ENCODE measurements at places on chromosomes 11 and 22.
A peak's percentile ranks its signal among the peaks of the same experiment; 100 is the strongest.

DNA sequence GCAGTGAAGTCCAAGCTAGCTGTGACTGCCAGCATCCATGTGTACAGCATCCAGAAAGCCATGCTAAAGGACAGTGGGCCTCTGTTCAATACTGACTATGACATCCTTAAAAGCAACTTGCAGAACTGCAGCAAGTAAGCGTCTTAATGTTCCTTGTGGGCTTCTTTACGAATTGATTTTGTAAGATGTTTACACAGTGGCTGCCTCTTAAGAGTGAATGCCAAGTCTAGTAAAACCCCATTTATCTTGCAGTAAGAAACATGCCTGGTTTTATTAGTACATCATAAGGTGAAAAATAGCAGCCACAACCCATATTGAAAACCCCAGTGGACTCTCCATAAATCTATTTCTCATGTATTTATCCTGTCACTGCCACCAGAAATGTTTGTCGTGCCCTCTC lies 20.5 kb downstream of the POLD3 start:
- DNase-seq = no peak

DNA sequence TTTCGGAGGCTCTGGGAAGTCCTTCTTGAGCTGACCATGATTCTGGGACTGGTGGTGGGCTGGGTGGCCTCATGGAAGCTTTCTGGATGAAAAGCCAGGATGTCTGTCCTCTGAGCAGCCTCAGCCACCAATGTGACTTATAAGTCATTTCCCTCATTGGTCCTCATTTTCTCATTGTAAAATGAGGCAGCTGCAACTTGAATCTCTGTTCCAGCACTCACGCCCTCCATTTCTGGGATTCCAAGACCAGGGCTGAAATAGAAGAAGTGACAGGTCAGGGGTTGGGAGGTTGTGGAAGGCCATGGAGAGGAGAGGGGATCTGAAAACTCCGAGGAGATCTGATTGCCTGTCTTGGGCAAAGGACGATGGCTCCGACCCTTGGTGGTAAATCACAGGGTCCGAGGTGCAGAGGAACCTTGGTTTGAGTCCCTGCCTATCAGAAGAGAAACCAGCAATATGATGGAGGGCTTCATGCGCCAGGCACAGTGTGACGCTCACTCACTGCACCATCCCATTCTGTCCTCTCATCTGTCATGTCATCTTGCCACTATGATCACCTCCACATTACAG lies 38.3 kb downstream of the TSPAN18 start:
- no peak for DNase-seq

DNA sequence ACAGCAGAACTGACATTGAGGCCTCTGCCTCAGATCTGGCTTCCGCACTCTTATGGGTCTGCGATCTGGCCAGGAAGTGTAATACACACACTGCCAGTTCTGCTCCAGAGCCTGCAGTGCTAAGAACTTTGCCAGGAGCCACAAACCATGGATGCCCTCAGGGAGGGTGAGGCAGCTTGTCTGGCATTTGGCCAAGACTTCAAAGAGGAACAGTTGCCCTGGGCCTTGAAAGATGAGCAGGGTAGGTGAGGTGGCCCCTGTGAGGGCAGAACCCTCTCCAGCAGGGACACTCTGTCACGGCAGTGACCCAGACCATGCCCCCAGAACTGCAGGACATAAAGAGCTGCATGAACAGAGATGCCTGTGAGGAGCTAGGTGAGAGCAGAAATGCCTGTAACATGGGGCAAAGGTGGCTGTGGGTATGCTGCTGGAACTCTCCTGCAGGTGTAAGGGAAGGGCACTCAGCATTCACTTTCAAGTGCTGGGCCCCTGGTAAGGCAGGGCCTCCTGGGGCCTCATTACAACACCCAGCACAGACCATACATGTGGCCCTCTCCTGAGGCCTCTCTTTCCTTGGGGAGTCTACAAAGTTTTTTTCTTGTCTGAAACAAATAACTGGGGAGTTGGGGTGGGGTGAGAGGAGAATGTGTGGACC lies 47.3 kb downstream of the NEU3 start:
- DNase-seq = no peak

DNA sequence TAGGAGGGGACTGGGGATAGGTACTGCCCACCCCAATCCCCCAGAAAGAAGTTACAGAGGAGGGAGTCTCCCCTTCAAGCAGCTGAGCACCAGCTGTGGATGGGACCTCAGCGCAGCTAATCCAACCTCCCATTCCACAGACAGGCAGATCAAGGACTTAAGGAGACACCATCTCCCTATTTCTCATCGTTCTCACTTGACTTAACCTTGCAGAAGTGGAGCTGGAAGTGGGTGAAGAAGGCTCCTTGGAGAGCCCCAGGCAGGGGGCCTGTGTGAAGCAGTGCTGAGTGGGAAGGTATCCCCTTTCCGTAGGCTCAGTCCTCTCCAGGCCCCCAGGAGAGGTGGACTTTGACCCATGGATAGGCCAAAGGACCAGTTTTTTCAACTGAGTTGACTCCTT lies 27.3 kb downstream of the USP35 start:
- DNase-seq = no peak

GRCh38 chr11:67664696-67665540 lies 9.5 kb downstream of the ALDH3B2 start:
- DNase-seq = no peak

DNA sequence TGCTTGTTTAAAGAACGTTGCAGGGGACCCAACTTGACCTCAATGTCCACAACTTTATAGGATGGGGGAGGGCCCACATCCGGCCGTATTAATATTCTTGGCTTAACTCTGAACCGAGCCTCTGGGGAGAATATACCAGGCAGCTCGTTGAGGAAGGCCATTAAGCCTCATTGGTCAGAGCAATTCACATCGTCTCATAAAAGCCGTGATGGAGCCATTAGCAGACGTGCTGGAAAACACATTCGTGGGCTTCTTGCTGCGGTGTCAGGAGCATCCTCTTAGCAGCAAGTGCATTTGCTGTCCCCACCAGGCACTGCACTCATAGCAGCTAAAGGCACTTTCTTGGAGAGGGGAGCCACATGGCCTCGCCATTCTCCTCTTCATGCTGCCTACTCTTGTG lies 14.9 kb downstream of the DSCAML1 start:
- DNase-seq = no peak

GRCh38 chr11:10450462-10451425 lies 4.3 kb upstream of the AMPD3 start:
- no peak for DNase-seq

DNA sequence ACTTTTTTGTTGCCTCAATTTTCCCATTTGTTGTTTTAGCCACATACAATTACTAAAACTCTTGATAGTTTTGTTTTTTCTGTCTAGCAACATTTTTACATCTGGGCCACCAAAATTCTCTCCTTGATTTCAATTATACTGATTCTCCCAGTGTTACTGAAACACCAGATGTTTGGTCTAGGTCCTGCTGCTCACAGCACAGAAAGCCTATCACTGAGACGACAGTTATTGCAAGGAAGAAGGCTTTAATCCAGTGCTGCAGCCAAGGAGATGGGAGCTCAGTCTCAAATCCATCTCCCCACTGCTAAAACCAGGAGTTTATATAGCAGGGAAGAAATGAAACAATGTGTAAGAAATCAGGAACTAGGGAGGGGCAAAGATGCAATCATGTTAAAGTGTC lies 837.7 kb upstream of the CNTN5 start:
- no peak for DNase-seq

DNA sequence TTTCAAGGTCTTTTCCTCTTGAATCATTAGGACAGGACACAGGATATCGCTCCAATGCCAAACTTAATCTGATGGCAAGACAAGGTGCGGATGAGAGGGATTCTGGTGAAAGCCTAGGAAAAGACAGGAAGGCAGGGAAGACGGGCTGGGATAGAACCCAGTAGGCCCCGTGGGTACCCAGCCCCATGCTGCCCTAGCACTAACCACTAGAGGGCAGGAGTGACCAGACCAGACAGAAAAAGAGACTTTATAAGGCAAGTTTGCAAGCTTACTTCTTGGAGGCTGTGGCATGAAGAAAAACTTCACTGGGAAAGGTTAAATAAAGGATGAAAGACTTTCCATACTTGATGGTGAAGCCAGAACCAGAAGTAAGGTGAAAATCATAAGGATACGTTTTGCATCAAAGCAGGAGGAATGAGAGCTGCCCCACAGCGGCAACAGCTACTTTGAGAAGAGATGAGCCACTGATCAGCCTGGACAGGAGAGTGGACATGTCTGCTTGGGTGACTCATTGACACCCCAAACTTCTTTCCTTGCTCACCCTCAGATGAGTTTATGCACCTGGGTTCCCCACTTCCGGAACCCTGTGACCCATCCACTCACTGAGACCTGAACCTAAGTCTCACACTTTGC lies 39.8 kb downstream of the SYN3 start:
- DNase-seq = peak; percentile 18

GRCh38 chr11:126561327-126561893 lies 205.9 kb downstream of the ST3GAL4 start:
- DNase-seq = no peak

GRCh38 chr22:38034278-38034882 lies 22.8 kb upstream of the PICK1 start:
- DNase-seq = no peak

GRCh38 chr11:2409611-2410468 lies 9.3 kb downstream of the TSSC4 start:
- no peak for DNase-seq

DNA sequence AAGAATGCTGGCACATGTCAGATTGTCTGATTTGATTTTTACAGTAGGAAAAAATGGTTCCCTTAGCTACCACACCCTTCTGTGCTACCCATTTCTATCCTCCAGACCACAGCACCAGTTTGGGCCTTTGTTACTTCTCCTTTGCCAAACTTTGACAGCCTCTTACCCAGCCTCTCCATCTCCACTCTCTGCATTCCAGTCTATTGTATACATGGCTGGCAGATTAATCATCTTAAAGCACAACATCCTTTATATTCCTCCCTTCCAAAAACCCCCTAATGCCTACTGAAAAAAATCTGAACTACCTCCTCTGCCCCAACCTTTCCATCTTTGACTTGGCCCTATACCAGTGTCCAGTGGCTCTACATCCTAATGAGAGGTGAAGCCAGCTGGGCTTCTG lies 10.8 kb upstream of the PANX1 start:
- no peak for DNase-seq

GRCh38 chr11:119907878-119908572 lies 179.0 kb upstream of the NECTIN1 start:
- DNase-seq = no peak

DNA sequence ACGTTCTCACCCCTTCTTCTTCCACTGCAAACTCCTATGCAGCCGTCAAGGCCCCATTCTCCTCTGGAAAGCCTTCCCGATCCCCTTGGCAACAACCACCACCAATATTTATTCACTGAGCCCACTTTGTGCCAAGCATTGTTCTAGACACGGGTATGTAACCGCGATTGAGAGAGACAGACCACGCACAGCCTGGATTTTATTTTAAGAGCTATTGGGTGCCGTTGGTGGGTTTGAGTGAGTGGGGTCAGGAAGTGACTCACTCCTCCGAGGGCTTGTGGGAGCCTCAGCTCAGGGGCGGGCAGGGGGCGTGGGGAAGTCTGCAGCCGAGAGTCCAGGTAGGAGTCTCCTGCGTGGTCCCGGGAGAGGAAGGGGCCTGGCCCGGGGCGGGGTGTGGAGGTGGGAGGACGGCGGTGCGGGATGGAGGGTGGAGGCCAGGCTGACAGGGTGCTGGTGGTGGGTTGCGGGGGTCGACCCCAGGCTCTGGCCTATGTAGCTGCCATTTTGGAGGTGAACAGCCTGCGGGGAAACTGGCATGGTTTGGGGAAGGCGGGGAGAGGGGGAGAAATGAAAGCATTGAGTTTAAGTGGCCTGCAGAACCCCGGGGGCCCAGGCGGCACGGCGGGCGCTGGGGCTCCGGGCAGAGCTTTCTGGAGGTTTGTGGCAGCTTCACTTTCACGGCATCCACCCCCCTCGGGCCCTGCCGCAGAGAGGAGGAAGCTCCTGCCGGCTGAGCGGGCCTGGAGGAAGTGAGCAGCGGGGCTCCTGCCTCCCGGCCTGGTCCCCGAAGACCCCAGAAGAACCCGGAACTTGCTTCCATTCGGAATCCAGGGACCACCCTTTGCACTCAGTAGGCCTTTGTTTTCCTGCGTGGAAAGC lies 547 bp downstream of the PARVG start:
- no peak for DNase-seq

DNA sequence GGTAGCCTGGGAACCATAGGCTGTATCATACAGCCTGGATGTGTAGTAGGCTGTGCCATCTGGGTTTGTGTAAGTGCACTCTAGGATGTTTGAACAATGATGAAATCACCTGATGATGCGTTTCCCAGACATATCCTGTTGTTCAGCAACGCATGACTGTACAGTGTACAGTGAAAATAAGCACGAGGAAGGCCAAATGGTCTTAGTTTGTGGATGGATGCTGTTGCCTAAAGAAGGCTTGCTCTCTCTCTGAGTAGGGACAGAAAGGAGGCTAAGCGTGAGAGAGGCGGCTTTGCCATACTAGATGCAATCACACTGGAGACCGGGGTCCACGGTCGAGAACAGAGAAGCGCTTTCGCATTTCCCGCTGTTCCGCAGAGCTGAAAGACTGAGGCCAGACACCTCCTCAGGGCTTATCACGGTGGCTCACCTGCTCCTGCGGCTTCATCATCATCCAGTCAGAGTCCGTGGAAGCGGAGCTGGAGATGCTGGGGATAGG lies 27.6 kb upstream of the APLP2 start:
- peak; percentile 70 for DNase-seq

GRCh38 chr22:21014726-21015465 lies at the start of gene P2RX6:
Gene P2RX6, plus strand, starts transcription at chr22:21015165. Its CDS starts 10 bp downstream, at chr22:21015175.
- DNase-seq = peak; percentile 47

DNA sequence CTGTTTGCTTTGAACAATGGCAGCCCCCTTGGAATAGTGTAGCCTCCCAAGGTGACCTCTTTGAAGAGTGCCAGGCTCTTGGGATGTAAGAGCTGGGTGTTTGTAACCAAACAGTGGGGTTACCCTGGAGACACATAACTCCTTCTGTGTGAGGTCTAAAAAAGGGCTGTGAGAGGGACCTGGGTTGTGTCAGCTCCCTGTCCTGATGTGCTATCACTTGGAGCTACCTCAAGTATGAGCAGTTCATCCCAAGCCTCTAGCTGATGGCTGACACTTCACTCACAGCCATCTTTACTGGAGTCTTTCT lies 40.2 kb downstream of the TSPAN18 start:
- DNase-seq = no peak

DNA sequence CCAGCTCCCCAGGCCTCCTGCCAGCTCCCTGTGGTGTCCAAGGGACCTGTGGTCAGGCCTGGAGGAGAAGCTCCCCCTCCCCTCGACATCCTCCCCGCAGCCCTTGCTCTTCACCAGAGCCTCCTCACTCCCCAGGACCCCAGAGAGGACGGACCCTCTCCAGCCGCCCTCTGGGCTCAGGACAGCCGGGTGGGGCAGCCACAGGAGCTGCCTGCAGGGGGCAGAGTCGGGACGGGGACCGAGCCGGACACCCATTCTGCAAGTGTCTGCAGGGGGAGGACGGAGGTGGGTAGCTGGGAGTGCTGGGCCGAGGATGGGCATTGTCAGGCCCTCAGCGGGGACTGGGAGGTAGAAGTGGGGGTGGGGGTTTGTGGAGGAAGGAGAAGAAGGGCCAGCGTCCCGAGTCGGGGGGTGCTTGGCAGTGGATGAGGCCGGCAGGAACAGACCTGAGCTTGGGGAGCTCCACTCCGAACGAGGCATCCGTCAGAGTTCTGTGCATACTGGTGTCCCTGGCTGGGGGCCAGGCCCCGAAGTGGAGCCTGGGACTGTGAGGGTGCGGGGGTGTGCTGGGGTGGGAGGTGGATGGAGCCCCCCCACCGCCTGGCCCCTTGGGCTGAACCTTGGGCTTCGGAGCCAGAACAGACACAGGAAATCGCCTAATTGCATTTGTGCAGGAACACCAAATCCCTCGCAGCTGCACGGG lies 15.2 kb downstream of the PRR33 start:
- no peak for DNase-seq

- no peak for DNase-seq
Measured at GRCh38 chr11:14821031-14821430, 71.0 kb downstream of the CYP2R1 start.

- no peak for DNase-seq
Measured at GRCh38 chr11:120883404-120884080, 140.4 kb upstream of the TBCEL start.

Data from SHP77 treated with DMSO at 0.1 percent for 48 hours (cell line).